Fibroblast of skin of back (primary cell): ENCODE measurements at places on chromosomes 16 and 17.
A peak's percentile ranks its signal among the peaks of the same experiment; 100 is the strongest.

DNA sequence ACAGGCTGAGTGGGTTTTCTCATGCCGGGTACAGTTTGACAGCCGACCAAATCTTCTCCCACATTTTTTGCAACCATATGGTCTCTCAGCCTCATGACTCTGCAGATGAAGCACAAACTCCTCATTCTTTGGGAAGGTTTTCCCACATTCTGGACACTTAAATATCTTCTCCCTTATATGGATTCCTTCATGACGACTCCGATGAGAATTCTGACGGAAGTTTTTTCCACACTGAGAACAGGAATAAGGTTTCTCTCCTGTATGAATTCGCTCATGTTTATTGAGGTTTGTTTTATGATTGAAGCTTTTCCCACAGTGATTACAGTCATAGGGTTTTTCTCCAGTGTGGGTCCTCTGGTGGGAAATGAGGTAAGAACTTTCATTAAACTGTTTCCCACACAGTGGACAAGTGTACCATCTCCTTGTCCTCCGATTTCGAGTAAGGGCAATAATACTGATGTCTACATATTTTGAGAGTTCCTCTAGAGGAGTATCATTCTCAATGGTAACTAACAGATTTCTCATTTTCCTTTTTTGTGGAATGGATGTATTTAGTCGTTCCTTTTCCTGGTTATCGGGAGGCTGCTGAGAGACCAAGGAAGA, 10.9 kb downstream of the ZNF200 start:
- peak; percentile 1 for DNase-seq

GRCh38 chr17:41184480-41184961, at the start of gene KRTAP4-1:
Gene KRTAP4-1 (minus strand): TSS chr17:41184911. CDS start chr17:41184854, 57 bp downstream.
- no peak for DNase-seq

- peak; percentile 87 for DNase-seq
Measured at GRCh38 chr16:86590501-86591144, 12.3 kb downstream of the FOXL1 start.

GRCh38 chr16:21053590-21053989, 97.1 kb downstream of the DNAH3 start:
- DNase-seq = no peak

DNA sequence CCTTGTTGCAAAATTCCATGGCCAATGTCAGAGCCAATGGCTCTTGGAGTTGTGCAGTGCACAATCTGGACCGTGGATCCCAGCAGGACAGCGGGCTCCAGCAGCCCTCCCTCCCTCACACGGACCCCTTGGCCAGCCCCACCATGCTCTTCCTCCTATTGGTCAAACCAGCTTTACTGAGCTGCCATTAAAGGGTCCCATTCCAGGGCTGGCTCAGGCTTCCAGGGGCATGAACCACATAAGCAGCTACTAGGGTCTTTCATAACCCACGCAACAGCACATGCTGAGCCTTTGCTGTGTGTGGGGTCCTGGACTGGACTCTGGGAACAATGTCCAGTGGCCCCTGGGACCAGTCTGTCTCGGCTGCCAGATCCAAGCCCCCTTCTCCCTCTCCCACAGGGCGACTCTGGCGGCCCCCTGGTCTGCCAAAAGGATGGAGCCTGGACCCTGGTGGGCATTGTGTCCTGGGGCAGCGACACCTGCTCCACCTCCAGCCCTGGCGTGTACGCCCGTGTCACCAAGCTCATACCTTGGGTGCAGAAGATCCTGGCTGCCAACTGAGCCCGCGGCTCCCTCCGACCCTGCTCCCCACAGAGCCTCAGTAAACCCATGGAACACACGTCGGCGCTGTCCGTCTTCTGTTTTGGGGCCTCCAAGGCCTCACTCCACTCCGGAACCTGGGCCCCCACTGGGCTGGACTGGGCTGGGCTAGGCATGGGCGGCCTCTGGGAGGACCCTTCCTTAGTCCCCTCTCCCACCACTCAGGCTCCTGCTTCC, 5.7 kb downstream of the CTRB1 start:
- DNase-seq = no peak

DNA sequence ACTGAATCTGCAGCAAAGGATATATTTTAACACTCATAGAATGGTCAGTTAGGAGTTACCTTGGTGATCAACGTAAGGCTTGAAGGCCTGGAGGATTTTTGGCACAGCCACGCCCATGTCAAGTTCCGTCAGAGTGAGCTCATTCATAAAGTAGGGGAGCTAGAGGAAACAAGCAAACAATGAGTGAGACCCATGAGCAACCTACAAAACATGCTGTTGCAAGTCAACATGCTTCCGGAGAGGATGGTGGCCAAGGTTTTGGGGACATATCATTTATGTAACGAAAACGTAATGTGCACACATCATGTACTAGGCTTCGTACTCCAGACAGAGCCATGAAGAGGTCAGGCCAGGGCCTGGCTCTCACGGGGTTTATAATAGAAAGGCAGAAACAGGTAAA, 41.1 kb upstream of the ERN1 start:
- DNase-seq = no peak

GRCh38 chr16:46947900-46948547, 25.4 kb downstream of the DNAJA2 start:
- peak; percentile 25 for DNase-seq

DNA sequence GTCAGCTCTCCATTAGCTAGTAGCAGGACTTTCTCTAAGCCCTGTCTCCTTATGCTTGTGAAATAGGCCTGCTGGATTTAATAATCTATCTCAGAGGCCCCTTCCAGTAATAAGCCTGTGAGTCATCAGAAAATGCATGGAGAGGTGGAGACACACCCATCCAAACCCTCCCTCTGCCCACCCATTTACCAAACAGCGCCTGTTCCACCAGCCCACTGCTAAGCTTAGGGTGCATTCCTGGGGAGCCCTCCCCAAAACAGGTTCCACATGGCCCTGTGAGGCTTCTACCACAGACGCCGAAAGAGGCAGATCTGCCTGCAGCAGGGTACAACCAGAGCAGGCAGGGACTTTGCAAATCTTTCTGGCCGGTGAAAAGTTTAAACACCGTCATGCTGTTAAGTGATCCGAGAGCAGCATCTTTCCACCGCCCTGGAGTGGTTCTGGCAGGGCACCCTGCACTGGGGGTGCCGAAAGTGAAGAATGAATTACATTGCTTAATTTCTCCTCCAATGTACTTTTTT, 99.3 kb downstream of the GAS7 start:
- peak; percentile 70 for DNase-seq

- DNase-seq = no peak
Measured at GRCh38 chr17:77688369-77688768, 270.1 kb upstream of the TNRC6C start.

- DNase-seq = no peak
Measured at GRCh38 chr17:74467221-74467951, 952 bp downstream of the CD300A start.

GRCh38 chr17:10357768-10358167, 15.0 kb downstream of the MYH13 start:
- no peak for DNase-seq

DNA sequence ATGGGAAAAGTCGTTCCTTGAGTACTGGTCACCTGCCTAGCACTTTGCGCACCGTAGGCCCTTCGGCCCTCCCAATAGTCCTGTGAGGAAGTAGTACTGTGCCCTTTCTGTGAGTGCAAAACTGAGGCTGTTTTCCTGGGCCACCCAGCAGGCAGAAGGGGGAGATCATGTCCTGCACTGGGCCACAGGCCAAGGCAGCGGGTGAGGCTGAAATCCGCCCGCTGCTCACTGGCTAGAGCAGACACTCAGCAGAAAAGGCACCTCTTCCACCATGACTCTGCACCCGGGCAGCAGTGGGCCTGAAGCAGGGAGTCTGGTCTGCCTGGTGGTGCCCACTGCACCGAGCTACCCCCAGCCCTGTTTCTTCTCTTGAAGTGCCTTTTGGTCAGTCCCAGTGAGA, 20.2 kb downstream of the METTL22 start:
- no peak for DNase-seq
